ENCODE measurements at places on chromosomes 7 and 10.

DNA sequence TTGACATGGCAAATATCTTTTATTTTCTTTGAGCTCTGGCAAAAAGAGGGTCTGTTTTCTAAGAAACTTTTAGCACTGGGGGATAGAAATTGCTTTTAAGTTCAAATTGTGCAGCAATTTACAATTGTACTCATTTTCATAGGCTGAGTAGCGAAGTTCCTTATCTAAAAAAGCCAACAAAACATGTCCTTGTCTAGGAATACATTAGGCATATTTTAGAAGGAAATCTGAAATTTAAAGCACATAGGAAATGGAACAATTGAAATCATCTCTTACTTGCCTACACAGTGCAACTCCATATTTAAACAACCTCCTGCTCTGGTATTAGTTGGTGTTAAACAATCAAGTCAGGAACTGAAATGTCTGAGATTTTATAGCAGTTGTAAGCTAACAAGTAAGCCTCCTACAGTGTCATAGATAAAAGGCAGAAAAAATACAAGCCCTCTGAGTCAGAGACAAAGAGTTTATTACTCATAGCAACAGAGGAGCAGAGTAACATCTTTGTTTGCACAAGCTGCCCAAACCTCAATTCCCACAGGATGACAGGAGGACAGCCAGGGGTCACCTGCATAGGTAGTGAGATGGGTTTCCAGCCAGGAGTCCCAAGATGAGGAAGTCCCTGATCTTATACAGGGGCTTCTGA lies 280.2 kb upstream of the HGF start:
- DNase-seq, result no peak

GRCh38 chr7:30674876-30675275 lies 7.4 kb downstream of the CRHR2 start:
- DNase-seq, result no peak

- no peak for DNase-seq
Measured at GRCh38 chr7:101736084-101736483, 81.3 kb upstream of the CUX1 start.

- no peak for DNase-seq
Measured at GRCh38 chr7:30886608-30887011, 25.0 kb upstream of the AQP1 start.

DNA sequence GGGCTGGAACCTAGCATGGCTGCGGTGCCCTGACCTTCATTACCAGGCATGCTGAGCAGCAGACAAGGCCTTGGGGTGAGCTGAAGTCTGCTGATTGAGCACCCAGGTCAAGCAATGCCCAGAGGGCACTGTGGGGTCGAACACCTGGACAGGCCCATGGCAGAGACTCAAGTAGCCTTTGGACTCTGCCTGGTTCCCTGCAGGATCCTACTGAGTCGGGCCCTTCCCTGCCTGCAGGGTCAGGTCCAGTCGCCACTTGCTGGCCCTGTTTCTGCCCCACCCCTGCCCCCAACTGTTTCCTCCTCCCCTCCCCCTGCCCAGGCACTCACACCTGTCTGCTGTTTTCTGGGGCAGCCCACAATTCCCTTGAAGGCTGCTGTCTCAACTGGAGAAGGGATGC lies 483.2 kb upstream of the MKI67 start:
- DNase-seq, result no peak

- DNase-seq, result no peak
Measured at GRCh38 chr10:102504976-102505300, 1.2 kb downstream of the SUFU start.

DNA sequence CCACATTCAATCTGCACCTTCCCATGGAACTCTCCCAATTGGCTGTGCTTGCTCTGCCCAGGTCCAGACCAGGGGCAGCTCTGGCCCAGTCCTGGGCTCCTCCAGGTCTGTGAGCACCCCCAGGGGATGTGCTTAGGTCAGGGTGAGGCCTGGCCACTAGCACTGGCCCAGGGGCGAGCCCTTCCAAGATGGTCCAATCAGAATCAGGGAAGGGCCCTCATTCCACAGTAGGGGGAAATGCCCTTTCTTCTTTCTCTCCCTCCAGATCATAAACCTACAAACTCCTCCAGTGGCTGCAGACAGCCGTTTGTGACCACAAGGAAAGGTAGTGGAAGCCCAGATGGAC lies 157.0 kb downstream of the PRKAG2 start:
- DNase-seq, result no peak

All from stimulated activated CD4-positive, alpha-beta T cell treated with anti-CD3 and anti-CD28 coated beads, Interleukin-12 subunit alpha, Interleukin-12 subunit beta, amount 100 ng/mL, for 48 hours (primary cell).